Right renal pelvis (tissue), 4 donors: ENCODE measurements at places on chromosomes 11 and 22. TPM values are rescaled to one million over a fixed set of nuclear protein-coding genes. Genes with fewer than 3 reads are reported as not detected.
A peak's percentile ranks its signal among the peaks of the same experiment; 100 is the strongest.

The KRTAP5-7 gene
- not detected for polyA plus RNA-seq

GRCh38 chr11:69035946-69036340, 12.8 kb upstream of the TPCN2 start:
- DNase-seq = no peak

DNA sequence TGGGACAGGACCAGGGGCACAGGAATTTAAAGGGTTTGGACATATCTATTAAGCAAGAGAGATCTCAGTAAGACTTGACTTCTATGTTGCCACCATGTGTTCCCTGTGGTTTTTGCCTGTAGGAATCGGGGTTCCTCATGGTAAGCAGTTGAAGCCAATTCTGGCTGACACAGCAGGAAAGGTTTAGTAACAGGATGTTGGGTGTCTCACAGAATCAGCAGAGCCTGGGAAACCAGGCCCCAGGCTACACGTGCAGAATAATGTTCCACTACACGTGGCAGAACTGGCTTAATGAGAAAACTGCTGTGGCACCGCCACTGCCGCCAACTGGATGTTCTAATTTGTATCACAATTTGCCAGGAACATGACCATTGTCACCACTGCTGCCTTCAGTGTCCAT, 264.6 kb upstream of the PLET1 start:
- DNase-seq = no peak

GRCh38 chr22:42074132-42074811, at the start of gene PHETA2:
Gene PHETA2, plus strand, starts transcription at chr22:42074248. Its CDS starts 3,046 bp downstream, at chr22:42077294.
- no peak for DNase-seq

DNA sequence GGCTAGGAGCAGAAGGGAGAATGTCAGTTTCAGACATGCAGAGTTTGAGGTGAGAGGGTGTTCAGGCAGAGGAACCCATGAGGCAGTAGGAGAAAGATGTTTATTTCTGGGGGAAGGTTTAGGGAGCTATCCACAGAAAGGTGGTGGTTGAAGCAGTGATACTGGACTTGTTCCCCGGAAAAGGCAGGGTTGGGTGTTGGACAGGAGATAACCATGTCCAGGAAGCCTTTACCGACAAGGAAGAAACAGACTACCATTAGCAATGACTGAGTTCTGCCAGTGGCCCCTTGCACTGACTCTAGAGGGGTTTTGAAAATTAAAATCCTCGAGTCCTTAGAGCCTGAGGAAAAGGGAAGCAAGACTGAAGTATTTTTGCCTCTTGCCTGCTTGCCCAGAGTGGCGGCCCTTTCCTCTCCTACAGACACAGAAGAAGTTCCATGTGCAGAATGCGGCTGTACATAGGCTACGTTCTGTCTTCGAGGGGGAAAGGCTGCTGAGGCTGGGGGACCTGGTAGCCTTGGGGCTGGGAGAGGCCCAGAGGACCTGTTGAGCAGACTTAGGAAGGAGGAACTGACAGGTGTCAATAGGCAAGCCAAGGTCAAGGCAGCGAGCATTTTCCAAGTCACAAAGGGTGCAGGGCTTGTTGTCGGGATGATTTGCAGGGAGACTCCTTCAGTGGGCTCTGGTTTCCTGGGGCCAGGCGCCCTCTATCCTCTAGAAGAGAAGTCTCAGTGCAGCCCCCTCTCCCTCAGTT, 146.7 kb downstream of the LDLRAD3 start:
- DNase-seq = no peak

DNA sequence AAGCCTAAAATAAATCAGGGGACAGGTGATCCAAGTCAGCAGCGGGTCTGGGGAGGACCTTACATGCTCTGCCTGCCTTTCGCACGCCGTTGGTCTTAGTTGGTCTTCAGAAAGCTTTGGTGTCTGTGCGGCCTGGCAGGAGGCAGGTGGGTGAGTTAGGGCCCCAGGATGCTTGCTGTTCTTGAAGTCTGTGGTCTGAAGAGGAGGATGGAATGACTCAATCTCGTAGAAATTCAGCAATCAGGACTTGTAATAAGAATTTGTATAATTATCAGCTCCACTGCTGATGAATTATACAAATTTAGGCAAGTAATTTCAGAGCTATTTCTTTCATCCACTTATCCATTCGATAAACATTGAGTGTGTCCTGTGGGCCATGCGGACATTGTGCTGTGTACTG, 138.5 kb downstream of the FEZ1 start:
- no peak for DNase-seq

GRCh38 chr11:122159173-122159721, 43.2 kb upstream of the BLID start:
- peak; percentile 16 for DNase-seq

DNA sequence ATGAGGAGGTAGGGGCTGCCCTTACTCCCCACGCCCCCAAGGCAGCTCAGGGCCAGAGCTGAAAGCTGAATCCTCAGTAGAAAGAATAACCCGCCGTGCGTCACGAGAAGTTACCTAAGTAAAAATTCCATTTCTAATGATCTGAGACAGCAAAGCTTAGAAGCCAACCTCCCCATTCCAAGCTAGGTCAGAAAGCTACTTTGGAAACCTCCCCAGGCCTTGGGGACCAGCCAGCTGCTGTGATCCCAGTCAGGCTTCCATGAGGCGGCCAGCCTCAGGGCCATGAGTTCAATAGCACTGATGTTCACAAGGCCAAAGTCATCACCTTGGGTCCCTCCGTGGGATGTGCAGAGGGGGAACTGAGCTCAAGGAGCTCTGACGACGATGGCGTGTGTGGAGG, 6.9 kb downstream of the SHISAL1 start:
- DNase-seq = no peak

DNA sequence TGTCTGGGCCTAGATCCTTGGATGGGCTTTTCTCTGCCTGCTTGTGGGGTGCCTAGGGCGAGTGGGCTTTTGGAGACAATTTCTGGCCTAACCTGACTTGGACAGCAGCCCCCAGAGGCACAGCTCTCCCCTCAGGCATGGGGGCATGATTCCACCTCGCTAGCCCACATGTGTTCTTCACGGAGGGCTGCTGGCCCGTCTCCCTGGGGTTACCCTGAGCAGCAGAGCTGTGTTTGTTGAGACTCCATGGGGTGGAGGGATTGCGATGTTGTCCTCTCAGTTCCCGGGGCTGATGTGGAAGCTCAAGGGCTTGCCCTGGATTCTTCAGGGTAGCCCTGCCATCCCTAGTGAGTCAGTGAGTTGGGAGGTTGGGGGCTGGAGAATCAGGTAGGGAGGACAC, 2.4 kb upstream of the LRRC75B start:
- DNase-seq = no peak

GRCh38 chr11:30244265-30244664, 13.5 kb downstream of the FSHB start:
- DNase-seq = no peak

DNA sequence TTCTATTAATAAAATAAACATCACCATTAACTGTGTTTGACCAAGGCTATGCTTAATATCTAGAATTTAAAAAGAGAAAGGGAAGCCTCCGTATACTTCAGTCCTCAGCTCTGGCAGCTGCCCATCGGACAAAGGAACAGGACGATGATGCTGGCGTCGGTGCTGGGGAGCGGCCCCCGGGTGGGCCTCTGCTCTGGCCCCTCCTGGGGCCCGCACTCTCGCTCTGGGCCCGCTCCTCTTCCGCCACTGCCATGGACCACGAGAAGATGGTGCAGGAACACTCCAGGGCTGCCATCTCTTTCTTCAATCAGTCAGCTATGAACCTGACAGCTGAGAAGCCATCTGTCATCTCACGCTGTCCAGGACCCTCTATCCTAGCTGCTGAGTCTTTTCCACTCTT, 25.3 kb downstream of the PDHX start:
- no peak for DNase-seq

DNA sequence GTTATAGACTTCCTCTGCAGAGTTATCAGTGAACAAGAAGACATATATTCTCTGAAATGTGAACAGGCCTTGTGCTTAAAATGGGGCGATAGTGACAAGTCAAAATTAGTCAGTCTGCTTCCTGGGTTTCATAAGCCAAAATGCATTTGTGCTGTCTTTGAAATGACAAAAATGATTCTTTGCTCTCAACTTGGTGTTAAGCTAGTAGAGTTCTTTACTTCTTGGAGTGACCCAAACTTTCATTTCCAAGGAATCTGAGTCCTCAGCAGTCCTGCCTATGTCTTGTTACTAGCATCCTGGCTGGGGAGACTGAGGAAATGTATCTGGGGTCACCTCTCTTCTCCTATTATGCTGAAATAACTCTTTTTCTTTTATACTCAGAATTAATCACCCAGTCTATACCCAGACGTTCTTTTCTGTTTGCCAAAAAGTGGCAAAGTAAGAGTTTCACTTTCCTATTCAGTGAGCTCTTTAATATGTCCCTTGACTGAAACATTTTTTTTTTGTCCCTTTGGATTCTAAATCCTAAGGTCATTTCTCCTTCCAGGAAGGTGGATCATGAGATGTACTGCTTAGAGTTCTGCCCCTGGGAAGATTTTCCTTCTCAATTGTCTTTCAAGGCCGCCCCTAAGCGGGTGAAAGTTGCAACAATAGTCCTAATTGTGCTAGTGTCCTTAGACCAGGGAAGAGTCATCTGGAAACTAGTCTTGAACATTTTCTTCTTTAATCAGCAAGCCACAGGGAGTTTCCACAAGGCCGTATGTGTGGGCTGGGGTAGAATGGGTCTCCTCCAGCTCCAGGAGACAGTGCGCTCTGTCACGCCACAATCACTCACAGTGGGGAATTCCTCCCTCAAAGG, 53.0 kb upstream of the RDX start:
- DNase-seq = no peak

DNA sequence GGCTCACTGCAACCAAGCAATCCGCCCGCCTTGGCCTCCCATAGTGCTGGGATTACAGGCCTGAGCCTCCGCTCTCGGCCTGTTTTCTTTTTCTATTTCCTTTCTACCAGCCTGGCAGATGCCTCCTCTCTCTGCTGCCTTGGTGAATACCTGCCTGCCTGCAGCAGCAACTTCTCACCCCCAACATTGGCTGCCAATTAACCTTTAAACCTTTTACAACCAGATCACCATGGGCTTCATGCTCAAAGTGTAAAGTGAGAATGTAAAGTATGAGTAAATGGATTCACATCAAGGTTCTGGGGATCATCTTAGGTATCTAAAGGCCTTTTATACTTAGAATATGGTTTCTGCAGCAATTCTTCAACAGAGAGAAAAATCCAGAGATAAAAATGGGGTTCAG, 13.0 kb upstream of the FCHSD2 start:
- DNase-seq = no peak

The ST14 gene
- polyA plus RNA-seq = 39.5 TPM

The EXPH5 gene
- polyA plus RNA-seq = 3.9 TPM

- no peak for DNase-seq
Measured at GRCh38 chr11:34324466-34324865, 33.3 kb downstream of the ABTB2 start.

DNA sequence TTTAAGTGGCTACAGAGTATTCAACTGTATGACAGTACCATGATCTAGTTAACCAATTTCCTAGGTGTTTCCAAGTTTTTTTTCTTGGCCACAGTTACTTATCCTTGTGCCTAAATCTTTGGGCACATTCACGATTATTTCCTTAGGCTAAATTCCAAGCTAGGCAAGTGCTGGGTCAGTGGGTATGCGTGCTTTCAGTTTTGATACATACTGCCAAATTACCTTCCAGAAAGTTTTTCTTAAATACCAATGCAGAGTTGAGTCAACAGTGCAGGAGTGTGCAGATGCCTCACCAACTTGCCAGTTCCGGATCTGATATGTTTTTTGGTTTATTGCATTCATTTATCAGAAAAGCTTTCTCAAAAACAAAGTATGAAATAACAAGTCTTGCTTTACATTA, 67.9 kb upstream of the OR4B1 start:
- DNase-seq = no peak

DNA sequence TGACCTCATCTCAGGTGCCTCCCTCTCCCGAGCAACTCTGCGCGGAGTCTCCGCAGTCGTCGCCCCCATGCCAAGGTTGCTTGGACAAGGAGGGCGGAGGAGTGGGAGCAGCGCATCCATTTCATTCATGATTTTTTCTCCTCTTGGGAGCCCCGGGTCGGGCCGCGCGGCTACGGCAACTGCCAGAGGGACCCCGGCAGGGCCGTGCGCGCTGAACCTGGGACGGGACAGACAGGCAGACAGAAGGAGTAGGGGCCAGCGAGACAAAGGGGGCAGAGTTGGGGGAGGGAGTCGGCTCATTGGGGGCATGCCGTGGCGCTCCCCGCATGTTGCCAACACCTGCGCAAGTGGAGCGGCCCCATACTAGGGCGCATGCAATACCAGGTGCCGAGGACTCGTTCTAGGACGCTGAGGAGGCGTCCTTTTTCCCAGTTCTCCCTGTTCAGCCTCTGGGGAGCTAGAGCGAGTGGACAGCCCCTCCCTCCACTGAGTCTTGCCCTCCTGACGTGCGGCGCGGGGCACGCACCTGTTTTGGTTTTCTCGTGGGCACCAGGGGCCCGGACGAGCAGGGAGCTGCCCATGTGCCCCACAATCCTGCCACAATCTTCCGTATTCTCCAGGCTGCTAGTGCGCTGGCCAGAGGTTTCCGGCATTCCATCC, 501 bp upstream of the PTPN5 start:
- no peak for DNase-seq

DNA sequence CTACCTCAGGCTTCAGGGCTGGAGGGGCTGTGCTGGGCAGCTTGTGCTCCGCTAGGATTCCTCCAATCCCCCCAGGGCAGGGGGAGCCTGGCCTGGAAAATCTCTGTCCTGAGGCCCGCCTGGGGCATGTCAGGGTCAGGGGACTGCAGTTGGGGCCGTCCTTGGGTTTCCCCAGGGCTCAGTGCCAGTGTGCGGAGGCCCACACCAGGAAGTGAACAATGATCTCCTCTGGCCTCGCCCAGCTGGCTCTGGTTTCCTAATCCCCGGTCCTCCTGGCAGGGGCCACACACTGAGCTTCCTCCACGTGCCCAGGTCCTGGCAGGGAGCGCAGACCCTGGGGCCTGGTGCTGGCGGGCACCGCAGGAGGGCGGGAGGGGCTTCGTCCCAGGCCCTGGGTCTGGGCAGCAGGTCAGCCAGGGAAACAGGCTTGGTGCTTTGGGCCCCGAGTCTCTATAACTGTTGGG, 1.4 kb upstream of the MUC2 start:
- no peak for DNase-seq

GRCh38 chr11:118644496-118644895, 35.0 kb downstream of the TREH start:
- no peak for DNase-seq

DNA sequence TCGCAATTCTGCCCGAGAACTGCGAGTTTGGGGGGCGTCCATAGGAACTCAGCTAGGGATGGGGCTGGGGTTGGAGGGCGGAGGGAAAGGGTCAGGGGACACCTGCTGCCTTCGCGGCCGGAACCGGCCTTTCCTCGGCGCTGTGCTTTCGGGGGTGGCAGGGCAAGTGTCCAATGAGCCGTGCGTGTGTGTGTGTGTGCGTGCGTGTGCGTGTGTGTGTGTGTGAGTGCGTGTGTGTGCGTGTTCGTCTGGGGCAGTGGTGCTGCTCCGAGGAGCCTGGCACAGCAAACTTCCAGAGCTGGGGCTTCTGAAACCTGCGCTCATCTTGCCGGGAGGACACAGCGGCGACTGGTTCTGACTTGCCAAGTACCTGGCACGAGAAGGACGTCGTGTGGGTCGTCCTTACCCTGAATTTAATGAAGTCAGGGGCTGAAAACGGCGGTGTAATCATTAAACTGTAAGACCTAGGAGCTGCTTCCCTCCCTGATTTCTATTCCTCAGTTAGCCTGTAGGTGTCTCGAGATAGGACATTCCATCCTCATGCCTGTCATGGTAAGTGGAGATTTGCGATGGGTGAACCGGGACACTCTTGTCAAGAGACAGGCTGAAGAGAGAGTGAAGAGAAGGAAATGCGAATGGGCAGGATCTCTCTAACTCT, 27.0 kb upstream of the AMOTL1 start:
- DNase-seq = peak; percentile 44

GRCh38 chr22:37213218-37213855, 1.1 kb upstream of the SSTR3 start:
- DNase-seq = no peak
